HT-29 (cell line): ENCODE measurements at places on chromosomes 4 and X. TPM values are rescaled to one million over a fixed set of nuclear protein-coding genes. Genes with fewer than 3 reads are reported as not detected.

The GPR82 gene
- total RNA-seq, result not detected in 2 replicates

The SPIN2A gene
- total RNA-seq, result 0.08 and 0.56 TPM in 2 replicates

The ALAS2 gene
- total RNA-seq, result not detected in 2 replicates

The NXF2 gene
- total RNA-seq, result not detected in 2 replicates

The TXK gene
- total RNA-seq, result 0.89 and 1.7 TPM in 2 replicates

DNA sequence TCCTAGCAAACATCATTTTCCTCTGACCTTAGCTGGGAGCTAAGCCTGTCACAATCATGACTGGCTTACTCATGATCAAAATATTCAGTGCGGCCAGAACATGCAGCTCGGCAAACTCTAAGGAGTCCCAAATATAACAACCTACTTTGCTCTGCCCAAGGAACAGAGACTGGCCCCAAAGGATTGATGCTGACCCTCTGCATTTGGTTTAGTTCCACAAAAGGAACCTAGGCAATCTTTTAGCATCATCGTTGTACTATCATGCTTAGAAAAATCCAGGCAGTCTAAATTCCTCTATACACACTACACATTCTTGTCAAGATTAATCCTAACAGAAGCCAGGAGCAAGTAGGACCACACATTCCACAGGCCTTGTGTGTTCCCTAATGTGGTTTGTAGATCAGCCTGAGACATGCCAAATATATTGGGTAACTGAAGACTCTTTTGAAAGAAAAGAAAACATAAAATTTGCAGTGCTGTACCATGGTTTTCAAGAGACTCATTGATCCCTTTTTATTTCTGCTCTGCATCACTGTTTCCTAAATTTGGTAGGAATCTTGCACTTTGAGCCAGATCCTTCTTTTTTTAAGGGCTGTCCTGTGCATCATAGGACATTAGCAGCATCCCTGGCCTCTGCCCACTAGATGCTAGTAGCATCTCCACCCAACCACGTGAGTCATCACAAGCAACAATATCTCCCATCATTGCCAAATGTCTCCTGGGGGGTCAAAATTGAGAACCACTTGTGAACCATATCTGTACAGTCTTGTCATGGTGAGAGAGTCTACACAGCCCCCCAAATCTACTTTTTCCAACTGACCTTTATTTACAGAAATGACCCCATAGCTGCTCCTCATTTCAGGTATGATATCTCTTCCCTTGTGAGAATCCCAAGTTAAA is 17.6 kb upstream of the CC2D2A start:
- no peak for DNase-seq

- DNase-seq, result no peak
These were observed 141.6 kb downstream of the DCLK2 start for GRCh38 chr4:150219841-150220240.

GRCh38 chrX:17689971-17690409 is 47.3 kb upstream of the SCML1 start:
- DNase-seq, result peak; percentile 95

- DNase-seq, result no peak
These were observed 30.3 kb downstream of the ATP11C start for GRCh38 chrX:139902559-139902958.

GRCh38 chrX:123337886-123338639 is 154.0 kb downstream of the GRIA3 start:
- DNase-seq, result no peak

DNA sequence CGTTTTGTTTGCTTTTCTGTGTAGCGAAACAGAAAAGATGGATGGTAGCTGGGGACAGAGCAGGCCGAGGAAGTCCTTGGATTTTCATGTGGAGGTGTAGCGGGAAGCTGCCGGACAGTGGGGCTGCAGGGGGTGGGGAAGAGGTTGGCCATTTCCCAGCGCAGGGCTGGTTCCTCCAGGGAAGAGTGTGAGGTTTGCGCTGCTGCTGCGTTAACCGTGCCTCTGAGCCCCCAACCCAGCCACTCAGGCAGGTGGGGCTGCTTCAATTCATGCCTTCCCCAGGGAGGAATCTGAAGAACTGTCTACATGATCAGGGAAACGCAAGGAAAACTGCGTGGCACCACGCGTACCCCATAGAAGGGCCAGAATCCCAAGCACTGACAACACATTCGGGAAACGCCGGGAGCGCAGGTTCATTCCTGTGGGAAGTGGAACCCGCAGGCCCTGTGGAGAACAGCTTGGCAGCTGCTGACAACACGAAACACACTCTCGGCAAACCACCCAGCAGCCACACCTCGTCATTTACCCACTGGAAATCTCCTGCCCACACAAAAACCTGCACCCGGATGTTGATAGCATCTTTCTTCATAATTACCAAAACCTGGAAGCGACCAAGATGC is 57.7 kb downstream of the PCGF3 start:
- no peak for DNase-seq

GRCh38 chrX:124239911-124240310 is 92.5 kb upstream of the TEX13D start:
- no peak for DNase-seq

GRCh38 chr4:89590128-89590527 is 246.8 kb downstream of the SNCA start:
- no peak for DNase-seq

- no peak for DNase-seq
These were observed 30.7 kb upstream of the TMPRSS11E start for GRCh38 chr4:68416591-68416990.

- DNase-seq, result no peak
These were observed 37.0 kb downstream of the NOP14 start for GRCh38 chr4:2925931-2926860.

DNA sequence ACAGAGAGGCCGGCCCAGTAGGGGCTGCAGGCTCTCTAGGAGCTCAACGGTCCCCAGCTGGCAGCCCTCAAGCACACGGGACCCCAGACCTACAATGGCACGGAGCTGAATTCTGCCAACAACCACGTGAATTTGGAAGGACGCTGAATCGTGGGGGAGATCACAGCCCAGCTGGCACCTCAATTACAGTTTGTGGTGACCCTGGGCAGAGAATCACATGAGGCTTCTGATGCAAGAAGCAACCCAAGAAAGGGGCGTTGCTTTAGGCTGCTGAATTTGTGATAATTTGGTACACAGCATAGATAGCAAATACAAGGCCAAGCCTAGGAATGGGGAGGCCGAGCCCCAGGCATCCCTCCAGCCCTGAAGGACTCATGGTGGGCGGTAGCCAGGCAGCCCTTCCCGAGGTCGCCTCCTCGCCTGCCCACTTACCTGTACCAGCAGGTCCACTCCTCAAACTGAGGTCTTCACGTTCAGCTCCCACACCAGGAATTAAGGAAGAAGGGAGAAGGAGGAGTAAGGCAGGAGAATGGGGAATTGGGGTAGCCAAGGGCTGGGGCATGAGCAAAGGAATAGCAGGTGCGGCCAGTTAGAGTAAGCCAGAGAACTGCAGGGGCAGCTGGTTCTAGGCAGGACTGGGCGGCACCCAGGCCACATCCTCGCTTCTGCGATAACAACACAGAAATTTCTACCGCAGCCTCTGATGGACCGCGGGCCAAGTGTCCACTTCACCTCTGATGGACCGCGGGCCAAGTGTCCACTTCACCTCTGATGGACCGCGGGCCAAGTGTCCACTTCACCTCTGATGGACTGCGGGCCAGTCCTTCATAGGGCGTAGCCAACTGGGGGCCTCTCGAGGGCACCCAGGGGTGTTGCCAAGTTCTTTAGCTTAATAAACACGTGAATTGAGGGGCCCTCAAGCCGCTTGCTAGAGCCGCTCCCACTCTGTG is 23.4 kb upstream of the HTRA3 start:
- DNase-seq, result no peak

DNA sequence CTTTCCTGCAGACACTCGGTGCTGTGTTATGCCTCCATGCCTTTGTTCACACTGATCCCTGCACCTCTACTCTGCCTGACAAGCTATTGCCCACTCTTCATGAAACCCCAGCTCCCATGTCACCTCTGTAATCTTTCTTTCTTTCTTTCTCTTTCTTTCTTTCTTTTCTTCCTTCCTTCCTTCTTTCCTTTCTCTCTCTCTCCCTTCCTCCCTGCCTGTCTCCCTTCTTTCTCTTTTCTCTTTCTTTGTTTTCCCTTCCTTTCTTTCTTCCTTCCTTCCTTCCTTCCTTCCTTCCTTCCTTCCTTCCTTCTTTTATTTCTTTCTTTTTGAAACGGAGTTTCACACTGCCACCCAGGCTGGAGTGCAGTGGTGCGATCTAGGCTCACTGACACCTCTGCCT is 12.5 kb downstream of the GJB1 start:
- DNase-seq, result no peak

GRCh38 chr4:132642016-132642817 is 506.9 kb upstream of the PCDH10 start:
- peak; percentile 53 for DNase-seq

- DNase-seq, result no peak
These were observed 7.7 kb downstream of the GPR50 start for GRCh38 chrX:151183912-151184565.

- peak; percentile 73 for DNase-seq
These were observed 4.5 kb upstream of the FGF16 start for GRCh38 chrX:77442728-77443127.

- DNase-seq, result no peak
These were observed 162.6 kb downstream of the RTL3 start for GRCh38 chrX:78496483-78496882.

GRCh38 chrX:5672099-5672498 is 556.6 kb downstream of the NLGN4X start:
- DNase-seq, result no peak

GRCh38 chrX:109685656-109686078 is 47.4 kb downstream of the ACSL4 start:
- no peak for DNase-seq

GRCh38 chrX:103148075-103148474 is 55.1 kb upstream of the NXF3 start:
- no peak for DNase-seq

DNA sequence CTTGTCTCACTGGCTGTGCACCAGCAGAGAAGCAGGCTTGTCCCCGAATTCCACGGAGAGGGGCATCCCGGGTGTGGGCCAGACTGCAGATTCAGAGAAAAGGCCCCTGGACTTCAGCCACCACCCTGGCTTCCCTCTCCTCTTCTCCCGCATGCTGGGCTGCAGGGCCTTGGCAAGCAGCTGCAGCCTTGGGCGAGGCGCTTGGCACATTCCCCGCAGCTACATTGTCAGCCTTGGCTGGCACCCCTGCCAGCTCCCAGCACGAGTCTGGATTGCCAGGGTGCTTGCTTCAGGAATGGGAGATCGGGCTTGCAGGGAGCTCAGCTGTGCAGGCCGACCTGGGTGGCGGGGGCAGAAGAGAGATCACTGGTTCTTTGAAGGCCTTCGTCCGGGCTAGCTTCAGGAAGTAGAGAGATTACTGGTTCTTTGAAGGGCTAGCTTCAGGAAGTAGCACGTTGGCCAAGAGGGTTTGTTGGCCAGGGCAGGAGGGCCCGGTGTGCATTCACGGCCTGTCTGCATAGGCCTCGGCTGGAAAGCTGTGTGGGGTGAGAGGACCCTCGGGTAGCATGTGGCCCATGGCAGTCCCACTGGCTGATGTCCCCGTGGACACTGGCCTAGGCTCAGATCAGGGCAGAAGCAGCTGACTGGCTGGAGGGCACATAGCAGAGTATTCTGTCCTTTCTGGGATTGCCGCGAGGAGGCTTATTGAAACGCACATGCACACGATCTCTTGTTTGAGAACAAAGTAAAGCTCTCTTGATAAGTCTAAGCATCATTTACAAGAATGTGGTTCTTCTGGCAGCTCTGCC is 2.7 kb downstream of the ABCD1 start:
- DNase-seq, result peak; percentile 63

GRCh38 chr4:159515314-159516025 is 412.6 kb downstream of the RAPGEF2 start:
- DNase-seq, result no peak

DNA sequence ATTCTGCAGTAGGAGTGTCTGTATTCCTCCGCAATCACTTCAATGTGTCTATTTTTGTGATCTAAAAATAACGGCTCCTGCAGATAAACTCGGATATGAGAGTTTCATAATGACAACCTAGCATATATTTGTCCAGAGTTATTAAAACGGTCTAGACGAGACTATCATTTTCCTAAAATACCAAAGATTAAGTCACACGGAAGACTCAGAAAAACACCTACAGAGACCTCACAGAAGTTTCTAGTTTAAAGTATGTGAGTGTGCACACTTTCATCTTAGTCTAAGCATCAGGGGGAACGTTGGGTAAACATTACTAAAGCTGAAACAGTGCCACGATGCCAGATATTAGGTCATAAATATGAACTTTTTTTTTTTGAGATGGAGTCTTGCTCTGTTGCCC is 156.9 kb downstream of the AFAP1 start:
- DNase-seq, result no peak

GRCh38 chr4:38791010-38791409 is 8.2 kb upstream of the TLR10 start:
- DNase-seq, result no peak

DNA sequence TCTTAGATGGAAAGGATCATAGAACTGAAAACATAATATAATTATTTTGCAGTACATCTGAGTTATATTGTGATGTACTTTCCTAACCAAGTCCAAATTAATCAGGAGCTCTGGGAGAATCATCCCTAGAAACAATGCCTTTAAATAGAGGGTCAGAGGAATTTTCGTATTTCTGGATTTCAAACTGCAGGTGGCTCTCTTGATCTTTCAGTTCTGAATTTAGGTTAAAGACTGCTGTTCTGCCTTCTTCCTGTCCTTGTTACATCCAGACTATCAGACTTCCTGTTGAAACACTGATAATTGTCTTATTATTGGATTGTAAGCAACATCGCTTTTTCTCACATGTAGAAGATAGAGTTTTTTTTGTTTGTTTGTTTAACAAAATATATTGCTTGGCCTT is 142.7 kb downstream of the RPA4 start:
- DNase-seq, result peak; percentile 37

- DNase-seq, result no peak
These were observed 356.6 kb upstream of the MAGEB2 start for GRCh38 chrX:29858714-29859113.

- no peak for DNase-seq
These were observed 60.5 kb upstream of the SLC25A4 start for GRCh38 chr4:185082561-185082960.

DNA sequence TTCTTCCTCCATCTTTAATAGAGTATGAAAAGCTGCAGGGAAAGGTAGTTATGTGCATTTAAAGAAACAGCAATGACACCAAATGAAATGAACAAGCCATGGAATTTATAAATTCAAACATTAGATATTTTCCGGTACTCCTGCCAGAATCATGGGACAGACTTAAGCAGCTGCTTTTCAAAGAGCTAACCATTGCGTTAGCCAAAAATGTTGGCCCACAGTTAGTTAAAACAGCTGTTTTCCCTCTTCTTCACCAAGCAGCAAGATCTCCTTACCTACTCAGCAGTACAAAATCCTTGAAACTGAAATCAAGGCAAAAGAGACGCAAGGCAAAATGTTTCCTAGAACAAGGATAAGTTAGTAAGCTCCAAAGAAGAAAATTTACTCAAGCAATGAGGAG is 64.0 kb downstream of the MANBA start:
- no peak for DNase-seq

DNA sequence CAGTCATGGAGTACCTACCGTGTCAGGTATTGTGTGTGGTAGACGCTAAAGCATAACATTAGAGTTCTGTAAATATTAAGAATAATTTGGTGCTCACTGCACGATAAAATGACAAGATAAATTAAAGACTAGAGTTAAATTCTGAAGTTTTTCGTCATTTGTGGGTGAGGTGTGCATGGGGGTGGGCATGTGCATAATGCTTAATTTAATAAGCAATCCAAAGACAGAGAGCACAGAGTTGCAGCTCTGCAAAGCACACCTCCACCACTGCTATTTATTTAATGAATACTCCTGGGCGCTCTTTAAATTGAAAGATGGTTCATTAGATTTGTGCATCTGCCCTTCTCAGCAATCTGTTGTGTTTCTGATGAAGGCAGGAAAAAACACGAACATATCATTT is 62.6 kb downstream of the GATB start:
- DNase-seq, result no peak

- no peak for DNase-seq
These were observed 27.5 kb downstream of the NSD2 start for GRCh38 chr4:1898681-1899080.

GRCh38 chrX:5082705-5083104 is 1146.0 kb downstream of the NLGN4X start:
- no peak for DNase-seq
